Stimulated activated CD8-positive, alpha-beta memory T cell treated with anti-CD3 and anti-CD28 coated beads, Interleukin-7, amount 100 ng/mL, for 48 hours (primary cell): ENCODE measurements at places on chromosomes 2 and 18.

DNA sequence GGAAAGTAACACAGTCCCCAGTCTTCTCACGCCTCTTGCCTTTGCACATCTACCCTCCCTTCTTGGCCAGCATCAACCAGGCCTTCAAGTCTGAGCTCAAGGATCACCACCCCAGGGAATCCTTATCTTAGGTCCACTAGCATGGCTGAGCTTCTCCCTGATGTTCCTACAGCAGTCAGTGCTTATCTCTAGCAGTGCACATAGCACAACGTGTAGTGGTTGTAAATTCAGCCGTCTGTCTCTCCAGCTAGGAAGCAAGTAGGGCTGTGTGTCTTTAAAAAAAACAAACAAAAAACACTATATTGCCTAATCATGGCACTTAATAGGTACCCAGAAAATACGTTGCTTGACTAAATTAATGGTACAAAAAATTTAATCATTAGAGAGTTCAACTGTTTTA, 29.2 kb downstream of the KCNG3 start:
- no peak for DNase-seq

DNA sequence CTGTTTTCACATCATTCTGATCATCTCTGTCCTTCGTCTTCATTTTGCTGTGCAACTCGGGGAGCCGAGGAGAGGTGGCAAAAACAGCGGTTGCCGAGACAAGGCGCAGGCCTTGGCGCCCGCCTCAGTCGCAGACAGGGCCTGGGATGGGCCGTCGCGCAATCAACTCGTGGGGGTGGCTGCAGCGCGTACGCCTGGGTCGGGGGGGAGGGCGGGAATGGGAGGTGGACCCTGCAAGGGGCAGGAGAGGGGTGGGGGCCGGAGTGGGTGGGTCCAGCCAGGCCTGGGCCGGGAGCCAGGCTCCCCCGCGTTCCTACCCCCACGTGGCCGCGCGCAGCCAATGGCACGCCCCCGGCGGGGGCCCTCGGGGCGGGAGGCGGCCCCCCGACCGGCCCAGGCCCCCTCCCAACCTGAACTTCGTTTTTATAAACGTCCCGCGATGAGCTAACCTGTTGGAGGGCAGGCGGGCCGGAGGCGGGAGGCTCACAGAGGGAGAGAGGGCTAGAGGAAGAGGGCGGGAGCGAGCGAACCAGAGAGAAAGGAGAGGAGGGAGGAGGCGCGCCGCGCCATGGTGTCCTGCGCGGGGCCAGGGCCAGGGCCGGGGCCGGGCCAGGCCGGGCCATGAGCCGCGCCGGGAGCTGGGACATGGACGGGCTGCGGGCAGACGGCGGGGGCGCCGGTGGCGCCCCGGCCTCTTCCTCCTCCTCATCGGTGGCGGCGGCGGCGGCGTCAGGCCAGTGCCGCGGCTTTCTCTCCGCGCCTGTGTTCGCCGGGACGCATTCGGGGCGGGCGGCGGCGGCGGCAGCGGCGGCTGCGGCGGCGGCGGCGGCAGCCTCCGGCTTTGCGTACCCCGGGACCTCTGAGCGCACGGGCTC, at the start of gene HOXD13:
HOXD13 (plus strand) TSS at position 452 of the 875 bp plus-strand sequence; CDS start at position 622, 170 bp downstream.
- no peak for DNase-seq

- DNase-seq = no peak
These were observed 26.5 kb downstream of the AQP12B start for GRCh38 chr2:240655931-240656886.

- no peak for DNase-seq
These were observed 254.1 kb downstream of the IKZF2 start for GRCh38 chr2:212897296-212897695.

DNA sequence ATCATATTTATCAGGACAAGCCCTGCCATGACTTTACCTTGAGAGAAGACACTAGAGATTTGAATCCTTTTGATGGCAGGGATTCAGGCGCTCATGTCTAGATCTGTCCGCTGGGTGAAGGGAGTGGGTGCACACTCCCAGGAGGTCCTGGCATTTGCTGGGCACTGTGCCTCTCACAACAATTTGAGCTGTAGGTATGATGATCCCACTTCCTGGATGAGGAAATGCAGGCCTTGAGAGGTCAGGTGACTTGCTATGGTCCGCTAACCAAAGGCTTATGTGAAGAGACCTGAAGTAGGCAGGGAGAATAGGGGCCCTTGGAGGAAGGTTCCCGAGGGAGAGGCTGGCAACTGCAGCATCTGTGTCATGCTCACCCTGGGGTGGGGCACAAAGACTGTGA, 206.1 kb downstream of the HAUS1 start:
- no peak for DNase-seq

DNA sequence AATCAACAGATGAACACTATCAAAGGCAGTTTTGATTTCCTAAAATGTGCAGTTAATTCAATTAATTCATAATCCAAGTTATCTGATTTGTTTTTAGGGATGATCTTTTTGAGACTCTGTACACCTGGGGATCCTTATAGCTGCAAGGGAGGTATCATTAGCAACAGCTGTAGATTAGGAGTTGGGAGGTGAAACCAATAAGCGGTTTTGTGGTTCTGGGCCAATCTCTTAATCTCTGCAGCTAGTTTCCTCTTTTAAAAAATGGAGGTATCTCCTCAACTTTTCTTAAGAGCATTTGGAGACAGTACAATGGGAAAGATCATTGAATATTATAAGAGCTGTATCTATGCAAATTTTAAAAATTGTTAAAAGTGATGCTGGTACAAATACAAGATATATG, 126.0 kb downstream of the MC4R start:
- DNase-seq = no peak

- DNase-seq = no peak
These were observed 103.4 kb downstream of the TNS1 start for GRCh38 chr2:217899231-217900009.

DNA sequence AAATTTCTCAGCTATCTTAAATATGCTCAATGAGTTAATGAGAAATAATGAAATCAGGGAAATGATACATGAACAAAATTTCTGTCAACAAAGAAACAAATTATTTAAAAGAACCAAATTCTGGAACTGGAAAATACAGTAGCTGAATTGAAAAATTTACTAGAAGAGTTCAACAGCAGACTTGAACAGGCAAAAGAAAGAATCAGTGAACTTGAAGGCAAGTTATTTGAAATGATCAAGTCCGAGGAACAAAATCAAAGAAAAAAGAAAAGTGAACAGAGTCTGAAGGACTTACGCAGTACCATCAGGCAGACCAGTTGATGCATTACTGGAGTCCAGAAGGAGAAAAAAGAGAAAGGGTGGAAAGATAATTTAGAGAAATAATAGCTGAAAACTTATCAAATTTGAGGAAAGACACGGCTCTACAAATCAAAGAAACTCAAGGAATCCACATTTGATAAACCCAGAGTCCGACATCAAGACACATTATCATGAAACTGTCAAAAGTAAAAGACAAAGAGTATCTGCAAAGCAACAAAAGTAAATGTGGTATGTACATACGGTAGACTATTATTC, 83.6 kb downstream of the CCDC138 start:
- no peak for DNase-seq

GRCh38 chr2:202609381-202610145, 25.2 kb upstream of the FAM117B start:
- no peak for DNase-seq

- DNase-seq = no peak
These were observed 185.4 kb upstream of the OSR1 start for GRCh38 chr2:19543663-19544383.

DNA sequence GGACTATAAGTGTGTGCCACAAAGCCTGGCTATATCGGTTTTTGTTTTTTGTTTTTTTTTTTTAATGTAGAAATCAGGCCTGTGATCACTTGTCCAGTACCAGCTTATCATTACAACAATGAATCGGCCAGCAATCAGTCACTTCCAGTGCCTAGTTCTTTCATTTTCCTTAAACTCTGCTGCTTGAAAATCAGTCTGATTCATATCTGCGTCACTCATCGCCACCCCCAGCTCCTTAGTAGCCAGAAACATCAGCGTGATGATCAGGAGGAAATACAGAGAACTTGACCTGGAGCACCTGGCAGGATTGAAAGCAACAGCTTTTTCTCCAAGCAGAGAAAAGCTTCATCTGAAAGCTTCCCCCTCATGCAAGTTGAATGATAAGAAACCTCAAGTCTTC, 75.4 kb downstream of the SPTBN1 start:
- DNase-seq = no peak

DNA sequence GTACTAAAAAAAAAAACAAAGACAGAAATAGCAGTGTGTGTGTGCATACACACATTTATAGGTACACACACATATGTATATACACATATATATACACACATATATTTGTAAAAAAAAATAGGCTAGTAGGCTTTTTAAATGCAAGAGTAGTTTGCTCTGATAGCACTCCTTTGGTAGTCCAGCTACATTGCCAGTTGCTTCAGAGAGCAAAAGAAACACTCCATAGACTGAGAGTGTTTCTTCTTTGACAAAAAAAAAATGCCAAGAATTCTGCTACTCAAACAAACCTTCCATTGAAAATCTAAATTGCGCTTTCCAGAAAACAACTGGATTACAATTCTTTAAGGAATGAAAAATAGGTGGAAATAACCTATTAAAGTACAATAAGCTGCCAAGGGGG, 365.9 kb upstream of the GALNT5 start:
- no peak for DNase-seq

GRCh38 chr18:24754583-24755253, 294.3 kb downstream of the HRH4 start:
- DNase-seq = no peak

- no peak for DNase-seq
These were observed 336.5 kb downstream of the KCNS3 start for GRCh38 chr2:18214936-18215335.

GRCh38 chr18:31498574-31499524, 872 bp downstream of the DSG2 start:
- no peak for DNase-seq

DNA sequence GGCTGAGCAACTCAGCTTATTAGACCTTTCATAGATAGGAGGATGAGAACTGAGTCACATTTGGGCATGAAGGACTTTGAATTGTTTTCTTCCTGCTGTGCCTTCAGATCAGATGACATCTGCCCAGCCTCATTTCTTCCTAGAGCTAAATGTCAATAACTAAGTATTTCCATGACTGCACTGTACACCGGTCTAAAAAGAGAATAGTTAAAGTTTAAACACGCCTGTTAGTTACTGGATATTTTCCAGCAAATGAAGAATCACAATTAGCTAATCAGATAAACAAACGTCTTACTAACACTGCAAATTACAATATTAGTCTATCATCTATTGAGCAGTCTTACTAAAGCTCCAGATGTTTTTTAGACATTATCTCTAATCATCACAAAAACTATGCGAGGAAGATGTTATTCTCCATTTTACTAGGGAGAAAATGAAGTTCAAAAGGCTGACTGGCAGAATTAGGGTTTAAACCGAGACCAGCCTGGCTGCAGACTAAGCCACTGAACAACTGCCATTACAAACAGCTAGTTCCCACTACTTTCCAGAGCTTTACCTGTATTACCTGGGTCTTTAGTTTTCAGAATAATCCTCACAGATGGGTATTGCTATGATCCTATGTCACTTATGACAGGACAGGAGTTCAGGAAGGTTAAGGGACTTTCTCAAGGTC, 69.4 kb upstream of the ZNF397 start:
- no peak for DNase-seq

- no peak for DNase-seq
These were observed 16.6 kb downstream of the INO80D start for GRCh38 chr2:206069417-206069816.

DNA sequence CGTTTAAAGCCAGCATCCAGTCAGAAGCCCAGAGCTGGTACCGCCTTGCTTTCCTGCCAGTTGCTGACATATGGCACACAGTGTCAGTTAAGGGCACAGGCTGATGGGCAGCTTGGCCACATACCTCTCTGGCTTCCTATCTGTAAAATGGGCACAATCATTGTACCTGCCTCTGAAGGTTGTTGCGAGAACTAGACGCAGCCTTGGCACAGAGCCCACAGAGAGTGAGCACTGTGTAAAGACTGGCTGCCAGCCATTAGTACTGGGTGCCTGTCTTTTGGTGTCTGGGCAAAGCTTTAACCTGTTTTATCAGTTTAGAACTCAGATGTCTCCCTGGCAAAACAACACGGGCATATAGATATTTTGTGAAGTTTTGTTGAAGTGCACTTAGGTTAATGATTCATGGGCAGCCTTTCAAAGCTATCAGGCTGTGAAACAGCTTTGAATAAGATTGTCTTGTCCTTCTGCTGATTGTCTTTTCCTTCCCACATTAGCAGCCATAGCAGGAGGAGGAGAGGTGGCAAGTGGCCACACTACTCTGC, 269.5 kb downstream of the NEDD4L start:
- DNase-seq = no peak

- no peak for DNase-seq
These were observed 40.1 kb downstream of the AOX1 start for GRCh38 chr2:200625958-200626363.

DNA sequence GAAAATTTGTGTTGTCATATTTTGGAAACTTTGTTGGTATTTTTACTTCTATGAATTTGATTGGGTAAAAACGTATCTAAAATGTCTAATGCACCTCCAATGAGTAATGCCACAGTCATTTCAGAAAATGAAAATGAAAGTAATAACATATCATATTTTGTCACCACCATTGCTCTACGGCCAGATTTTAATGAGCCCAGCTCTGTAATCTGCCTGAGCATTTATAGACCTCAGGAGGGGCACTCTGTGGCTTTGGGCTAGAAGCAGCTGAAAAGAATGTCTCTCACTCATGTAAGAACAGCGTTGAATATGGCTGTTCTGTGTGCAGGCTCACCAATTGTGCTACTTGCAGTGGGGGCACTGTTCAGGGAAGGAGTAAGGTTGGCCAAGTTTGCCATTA, 32.7 kb upstream of the ABCA12 start:
- DNase-seq = no peak

- no peak for DNase-seq
These were observed 44.9 kb downstream of the ZEB2 start for GRCh38 chr2:144475044-144475443.

- DNase-seq = no peak
These were observed 9.2 kb downstream of the CCNYL1 start for GRCh38 chr2:207720517-207721187.

GRCh38 chr2:39867268-39867667, 88.2 kb upstream of the THUMPD2 start:
- DNase-seq = no peak

DNA sequence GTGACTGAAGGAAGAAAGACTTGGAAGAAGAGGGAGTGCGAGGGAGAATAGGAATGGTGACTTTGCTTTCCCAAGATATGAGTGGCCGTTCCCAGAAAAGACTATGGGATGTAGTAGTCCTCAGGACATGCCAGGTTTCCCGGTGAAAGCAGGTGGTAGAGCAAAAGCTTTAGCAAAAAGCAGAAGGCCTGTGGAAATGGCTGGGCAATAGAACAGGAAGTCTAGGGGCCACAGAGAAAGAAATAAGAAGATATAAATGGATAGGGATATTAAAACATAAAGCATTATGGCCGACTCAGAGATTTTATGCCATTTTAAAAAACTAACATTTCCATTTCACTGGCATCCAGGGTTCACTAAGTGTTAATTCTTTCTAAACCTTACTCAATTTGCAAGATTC, 1.2 kb upstream of the SERPINB13 start:
- no peak for DNase-seq
